ENCODE measurements at places on chromosomes 1 and 21.

DNA sequence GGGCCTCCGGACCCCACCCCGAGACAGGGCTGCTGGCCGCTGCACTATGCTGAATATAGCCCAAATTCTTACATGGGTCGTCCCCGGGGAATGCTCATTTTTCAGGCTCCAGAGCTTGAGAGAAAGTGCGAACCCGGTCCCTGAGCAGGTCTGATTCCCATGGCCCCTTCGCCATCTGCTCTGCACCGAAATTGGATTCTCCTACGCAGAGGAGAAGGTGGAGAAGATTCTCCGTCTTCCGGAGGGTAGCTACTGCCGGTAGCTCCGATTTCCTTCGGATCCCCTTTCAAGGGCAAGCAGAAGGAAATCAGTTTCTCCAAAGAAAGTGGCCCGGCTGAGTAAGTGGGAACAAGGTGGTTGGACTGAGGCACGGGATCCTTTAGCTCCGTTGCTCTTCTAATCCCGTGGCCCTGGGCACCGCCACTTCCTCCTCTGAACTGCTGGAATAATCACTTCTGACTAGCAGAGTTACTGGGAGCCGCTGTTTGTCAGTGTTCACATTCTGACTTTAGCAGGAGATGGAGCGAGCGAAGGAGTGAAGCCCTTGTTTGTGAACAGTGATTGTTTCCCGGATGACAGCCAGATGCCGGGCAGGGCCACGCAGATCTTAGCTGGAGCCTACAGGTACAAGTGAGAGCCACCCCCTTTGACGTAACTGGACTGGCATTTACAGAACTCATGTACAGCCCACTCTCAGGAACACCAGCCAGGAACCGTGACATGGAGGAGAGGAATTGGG is 1.1 kb upstream of the ZNF496 start:
- no peak for DNase-seq

DNA sequence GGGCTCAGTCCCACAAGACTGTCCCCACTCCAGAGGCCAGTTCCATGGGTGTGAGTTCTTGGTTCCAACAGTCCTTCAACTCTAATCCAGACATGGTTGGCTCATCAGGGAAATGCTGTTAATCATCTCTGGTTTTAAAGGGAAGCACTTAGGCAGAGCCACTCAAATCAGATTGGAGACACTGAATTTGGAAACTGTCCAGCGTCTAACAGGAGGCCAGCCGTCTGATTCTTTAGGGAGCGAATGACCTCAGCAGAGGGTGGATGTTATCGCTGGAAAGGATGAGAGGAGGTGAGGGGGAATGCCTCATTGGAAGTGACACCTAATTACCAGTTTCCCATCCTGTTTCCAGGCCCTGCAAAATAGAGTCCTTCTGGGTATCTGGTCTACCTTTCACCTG is 22.8 kb upstream of the LRRC38 start:
- no peak for DNase-seq

- DNase-seq: no peak
Observed at GRCh38 chr21:41918561-41919358, 35.1 kb downstream of the C2CD2 start.

DNA sequence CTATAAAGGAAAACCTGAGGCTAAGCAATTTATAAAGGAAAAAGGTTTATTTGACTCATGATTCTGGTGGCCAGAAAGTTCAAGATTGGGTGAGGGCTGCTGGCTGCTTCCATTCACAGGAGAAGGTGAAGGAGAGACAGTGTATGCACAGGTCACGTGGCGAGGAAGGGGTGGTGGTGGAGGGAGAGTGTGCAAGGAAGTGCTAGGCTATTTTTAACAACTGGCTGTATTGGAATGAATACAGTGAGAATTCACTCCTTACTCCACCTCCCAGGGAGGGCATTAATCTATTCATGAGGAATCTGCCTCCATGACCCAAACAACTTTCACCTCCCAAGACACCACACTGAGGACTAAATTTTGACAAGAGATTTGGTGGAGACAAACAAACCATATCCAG is 51.0 kb downstream of the SYDE2 start:
- DNase-seq: no peak

DNA sequence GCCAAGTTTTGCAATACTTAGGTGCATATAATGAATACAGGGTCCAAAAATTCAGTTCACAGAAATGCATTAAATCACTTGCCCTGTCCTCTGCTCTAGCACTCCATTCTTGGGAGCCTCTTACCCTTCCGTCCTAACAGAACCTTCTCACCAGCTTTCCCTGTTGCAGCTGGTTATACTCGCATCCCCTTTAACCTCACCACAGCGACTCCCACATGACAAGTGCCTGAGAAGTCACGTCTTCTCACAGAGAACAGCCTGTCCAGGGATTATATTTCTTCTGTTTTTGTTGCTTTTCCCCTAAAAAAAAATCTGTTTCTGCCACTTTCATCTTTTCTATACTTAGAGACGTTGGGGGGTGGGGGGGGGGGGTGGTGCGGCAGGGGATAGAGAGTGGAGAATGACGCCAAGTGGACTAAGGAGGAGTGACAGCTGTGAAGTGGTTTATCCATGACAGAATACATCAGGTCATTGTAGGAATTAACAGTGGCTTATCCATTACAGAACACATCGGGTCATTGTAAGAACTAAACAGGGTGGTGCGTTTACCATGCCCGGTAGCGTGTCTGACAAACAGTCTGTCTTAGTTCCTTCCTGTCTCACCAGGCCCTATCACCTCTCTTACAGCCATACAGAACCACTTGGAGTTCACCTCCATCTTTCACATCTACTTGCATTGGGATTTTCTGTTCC is 117.6 kb downstream of the UBE2U start:
- no peak for DNase-seq

GRCh38 chr1:216836316-216836715 is 113.1 kb upstream of the ESRRG start:
- no peak for DNase-seq

- DNase-seq: no peak
Observed at GRCh38 chr1:97114842-97115241, 393.3 kb downstream of the PTBP2 start.

- DNase-seq: no peak
Observed at GRCh38 chr1:172939475-172939874, 111.3 kb downstream of the TNFSF18 start.

GRCh38 chr1:110508028-110508940 is 10.7 kb downstream of the KCNA10 start:
- DNase-seq: no peak

GRCh38 chr1:7229186-7229585 is 443.9 kb downstream of the CAMTA1 start:
- no peak for DNase-seq

DNA sequence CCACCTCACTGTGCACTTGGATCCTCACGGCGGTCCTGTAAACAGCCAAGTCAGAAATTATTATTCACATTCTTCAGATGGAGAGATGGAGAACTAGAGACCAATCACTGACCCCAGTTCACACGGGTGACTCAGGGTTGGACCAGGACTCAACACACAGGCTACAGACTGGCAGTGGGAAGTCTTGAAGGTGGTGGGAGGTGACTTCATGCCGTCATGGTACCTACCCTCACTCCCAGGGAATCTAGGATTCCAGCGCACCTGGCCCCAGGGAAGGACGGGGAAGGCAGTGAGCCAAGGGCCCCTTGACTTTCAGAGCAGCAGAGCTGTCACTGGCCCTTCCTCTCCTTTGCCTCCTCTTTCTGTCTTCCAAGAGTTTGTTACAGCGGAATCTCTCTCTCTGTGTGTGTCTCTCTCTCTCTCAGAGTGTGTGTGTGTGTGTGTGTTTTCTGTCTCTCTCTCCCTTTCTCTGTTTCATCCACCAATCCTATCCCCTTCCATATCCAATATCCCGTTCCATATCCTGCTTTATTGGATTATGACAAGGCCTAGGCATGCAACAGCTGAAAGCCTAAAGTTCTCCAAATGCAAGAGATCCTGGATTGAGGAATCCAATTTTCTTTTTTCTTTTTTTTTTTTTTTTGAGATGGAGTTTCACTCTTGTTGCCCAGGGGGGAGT is 11.7 kb downstream of the OPTC start:
- no peak for DNase-seq

DNA sequence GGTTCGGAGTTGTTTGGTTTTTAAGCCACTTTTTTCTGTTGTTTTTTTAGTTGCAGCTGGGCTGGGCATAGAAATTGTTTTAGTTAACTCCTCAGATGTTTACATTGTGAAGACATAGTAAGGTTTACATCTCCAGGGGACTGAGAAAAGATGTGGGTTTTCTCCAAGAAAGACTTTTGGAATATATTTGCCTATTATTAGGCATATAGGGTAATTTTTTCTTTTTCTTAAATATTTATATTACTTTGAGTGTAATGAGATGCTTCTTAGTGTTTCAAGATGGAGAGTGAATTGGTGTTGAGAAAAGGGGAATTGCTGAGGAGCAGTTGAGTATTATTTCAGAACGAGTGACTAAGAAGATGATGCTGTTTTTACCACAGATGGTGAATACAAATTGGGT is 26.6 kb upstream of the PIGK start:
- no peak for DNase-seq

DNA sequence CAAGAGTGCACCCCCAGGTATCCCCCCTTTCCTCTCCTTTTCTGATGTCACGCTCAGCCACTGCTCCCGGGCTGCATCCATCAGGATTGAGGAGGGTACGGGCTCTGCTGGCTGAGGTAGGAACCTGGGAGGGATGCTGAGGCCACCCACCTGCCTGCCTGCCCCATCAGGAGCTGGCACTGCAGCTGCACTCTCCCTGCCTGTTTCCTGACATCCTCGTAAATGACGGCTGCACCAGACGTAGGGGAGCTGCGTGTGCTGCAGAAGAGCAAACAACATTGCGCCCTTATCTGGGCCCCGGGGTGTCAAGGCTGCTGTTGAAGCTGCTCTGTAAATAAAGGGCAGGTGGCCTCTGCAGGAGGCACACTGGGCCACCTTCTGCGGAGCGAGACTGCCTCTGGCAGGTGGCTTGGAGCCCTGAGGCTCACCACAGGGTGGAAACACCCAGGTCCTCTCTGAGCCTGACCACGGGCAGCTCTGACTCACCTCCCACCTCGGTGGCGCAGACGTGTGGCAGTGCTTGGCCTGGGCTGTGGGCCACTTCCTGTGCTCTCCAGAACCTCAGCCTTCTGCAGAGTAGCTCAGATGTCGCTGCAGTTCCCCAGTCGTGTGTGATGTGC is 30.9 kb downstream of the SNAP47 start:
- peak; percentile 36 for DNase-seq

DNA sequence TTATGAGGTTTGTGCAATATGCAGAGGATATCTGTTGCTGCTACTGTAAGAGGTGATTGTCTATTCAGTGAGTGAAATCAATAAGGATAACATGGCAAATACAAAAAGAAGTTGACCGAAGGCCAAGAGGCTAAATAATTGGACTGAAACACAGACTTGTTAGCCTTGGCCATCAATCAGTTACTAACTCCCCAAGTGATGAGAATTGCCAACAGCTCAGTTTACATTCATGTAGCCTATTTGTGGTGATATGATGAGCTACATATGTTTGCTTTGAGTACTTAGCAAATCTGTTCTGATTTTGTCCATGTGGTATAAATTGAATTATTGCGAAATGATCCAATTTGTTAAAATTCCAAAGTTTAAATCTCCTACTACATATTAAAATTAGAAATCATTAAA is 68.6 kb upstream of the VAV3 start:
- no peak for DNase-seq

DNA sequence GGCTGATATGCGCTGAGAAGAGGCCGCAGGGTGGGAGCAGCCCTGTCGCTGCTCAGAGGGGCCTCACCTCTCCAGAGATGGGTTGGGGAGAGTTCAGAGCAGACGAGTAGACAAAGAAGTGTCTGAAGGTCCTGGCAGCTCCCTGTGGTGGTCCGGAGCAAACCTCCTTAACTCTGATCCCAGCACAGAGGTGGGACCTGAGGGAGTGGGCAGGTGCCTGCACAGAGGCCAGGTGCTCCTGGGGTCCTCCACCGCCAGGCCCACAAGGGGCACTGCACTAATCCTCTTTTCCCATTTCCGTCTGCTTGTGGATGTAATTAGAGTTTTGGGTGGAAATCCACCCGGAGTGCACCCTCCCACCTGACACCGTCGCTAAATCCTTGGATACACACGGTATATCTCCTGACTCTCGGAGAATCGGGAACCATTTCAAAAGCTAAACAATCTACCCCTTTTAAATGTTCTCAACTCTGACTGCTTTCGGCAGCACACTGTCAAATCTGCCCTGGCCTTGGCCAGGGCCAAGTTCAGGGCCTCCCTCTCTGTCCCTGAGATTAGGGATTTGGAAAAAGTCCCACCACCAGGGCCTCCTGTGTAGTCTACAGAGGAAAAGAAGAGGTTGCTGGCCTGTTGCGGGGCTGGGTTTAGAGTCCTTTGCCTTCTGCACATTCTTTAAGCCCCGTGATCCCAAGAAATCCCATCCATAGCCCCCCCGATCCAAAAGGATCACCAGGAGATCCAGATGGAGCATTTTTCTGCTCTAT is 22.4 kb downstream of the CASZ1 start:
- no peak for DNase-seq

DNA sequence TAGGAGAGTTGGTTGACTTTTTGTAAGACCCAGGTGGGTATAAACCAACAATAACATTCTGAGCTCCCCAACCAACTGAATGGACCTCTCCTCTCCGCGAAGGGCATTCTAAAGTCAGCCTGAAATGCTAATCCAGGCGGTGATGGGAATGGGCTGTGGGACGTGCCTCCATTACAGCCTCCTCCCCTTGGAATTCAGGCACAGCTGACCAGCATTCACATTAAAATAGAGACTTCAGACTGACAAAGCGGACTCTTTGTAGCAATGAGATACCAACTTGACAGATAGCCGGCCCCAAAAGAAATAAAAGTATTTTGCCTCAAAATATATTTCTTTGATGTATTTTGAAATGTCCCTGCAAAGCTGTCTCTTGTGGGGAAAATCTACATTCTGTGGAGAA is 101.7 kb downstream of the KIF26B start:
- no peak for DNase-seq

- no peak for DNase-seq
Observed at GRCh38 chr1:87730274-87731216, 401.9 kb downstream of the LMO4 start.

DNA sequence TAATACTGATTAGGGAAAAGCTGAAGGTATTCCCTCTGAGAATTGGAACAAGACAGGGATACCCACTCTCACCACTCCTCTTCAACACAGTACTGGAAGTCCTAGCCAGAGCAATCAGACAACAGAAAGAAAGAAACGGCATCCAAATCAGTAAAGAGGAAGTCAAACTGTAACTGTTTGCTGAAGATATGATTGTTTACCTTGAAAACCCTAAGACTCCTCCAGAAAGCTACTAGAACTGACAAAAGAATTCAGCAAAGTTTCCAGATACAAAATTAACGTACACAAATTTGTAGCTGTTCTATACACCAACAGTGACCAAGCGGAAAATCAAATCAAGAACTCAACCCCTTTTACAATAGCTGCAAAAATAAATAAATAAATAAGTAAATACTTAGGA is 78.6 kb downstream of the EXTL2 start:
- no peak for DNase-seq

DNA sequence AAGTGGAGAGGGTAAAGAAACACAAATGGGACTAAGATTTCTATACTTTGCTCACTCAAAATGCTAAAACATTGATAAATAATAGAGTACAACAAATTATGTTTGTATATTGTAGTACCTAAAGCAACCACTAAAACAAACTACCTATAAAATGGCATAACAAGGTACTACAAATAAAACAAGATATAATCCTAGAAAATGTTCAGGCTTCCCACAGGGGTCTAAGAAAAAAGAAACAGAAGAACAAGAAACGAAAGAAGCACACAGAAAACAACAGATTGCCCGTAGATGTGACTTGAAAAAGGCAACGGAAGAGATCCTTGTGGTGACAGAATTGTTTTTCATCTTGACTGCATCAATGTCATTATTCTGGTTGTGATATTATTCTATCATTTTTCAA is 63.3 kb upstream of the ADGRL4 start:
- DNase-seq: no peak

GRCh38 chr21:16455978-16456377 is 726.2 kb downstream of the USP25 start:
- no peak for DNase-seq

GRCh38 chr1:229204921-229205777 is 65.8 kb upstream of the RAB4A start:
- DNase-seq: peak; percentile 24

All from T-helper 2 cell (primary cell).